ENCODE measurements at places on chromosomes 2 and 18.

GRCh38 chr2:209936106-209936666 lies 66.3 kb upstream of the RPE start:
- DNase-seq: peak; percentile 29

- no peak for DNase-seq
Measured at GRCh38 chr2:69644506-69644979, 1.0 kb upstream of the AAK1 start.

DNA sequence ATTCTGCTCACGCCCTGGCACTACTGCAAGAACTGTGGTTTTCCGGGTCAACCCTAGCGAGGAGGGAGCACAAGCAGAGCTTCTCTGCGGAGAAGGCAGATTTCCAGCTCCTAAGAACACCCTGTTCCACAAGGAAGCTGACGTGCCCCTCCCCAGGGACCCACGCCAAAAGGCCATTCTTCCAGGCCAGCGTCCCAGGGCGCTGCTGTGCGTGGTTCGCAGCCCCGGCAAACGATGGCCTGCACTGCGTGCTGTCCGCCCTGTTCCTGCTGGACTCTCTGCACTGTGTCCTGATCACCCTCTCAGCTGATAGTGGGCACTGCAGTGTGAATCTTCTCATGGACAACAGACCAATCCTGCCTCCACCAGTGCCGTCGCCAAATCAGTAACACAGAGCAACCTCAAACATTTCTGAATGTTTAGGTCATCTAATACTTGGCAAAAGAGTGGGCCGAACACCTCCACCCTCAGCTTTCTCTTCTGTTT lies 49.1 kb downstream of the ADI1 start:
- no peak for DNase-seq

GRCh38 chr18:55477860-55478581 lies 110.0 kb downstream of the TCF4 start:
- DNase-seq: no peak

GRCh38 chr2:111669928-111670695 lies 213.9 kb downstream of the ANAPC1 start:
- peak; percentile 34 for DNase-seq

- DNase-seq: peak; percentile 52
Measured at GRCh38 chr2:161077367-161078210, 82.6 kb upstream of the TANK start.

DNA sequence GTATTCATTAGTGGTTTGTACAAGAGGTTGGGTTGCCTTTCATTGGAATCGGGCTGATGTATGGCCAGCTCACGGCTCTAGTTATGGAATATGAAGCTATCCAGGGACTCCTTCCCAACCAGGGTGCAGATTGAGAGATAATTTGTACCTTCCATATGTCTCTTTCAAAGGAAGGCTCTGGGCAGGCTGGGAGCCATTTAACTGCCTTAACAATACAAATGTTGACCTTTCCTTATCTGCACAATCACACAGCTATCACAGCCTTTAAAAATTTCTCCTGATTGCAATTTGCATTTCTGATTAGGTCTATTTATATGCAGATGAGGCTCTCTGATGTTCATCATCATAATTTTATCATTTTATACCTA lies 58.7 kb downstream of the MYO3B start:
- no peak for DNase-seq

GRCh38 chr2:231929961-231930592 lies 3.9 kb upstream of the NPPC start:
- DNase-seq: peak; percentile 59

DNA sequence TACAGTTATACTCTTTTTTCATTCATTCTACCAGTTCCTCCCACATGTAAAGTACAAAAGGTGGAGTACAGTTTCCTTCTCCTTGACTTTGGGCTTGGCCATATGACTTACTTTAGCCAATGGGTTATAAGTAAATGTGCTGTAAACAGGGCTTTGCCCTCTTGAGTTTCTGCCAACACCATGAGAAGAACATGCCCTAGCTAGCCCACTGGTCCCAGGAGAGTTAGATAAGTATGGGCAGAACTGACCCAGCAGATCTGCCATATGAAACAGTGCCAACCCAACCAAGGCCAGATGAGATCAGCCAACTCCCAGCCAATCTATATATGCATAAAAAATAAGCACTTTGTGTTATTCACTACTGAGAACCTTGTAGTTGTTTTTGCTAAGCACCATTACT lies 25.5 kb downstream of the ZC3H8 start:
- no peak for DNase-seq

GRCh38 chr2:171655586-171655985 lies 31.7 kb upstream of the DYNC1I2 start:
- DNase-seq: peak; percentile 66

GRCh38 chr2:127701651-127702394 lies 526 bp downstream of the SFT2D3 start:
- DNase-seq: peak; percentile 94

GRCh38 chr18:26614374-26614773 lies 66.0 kb upstream of the KCTD1 start:
- no peak for DNase-seq

DNA sequence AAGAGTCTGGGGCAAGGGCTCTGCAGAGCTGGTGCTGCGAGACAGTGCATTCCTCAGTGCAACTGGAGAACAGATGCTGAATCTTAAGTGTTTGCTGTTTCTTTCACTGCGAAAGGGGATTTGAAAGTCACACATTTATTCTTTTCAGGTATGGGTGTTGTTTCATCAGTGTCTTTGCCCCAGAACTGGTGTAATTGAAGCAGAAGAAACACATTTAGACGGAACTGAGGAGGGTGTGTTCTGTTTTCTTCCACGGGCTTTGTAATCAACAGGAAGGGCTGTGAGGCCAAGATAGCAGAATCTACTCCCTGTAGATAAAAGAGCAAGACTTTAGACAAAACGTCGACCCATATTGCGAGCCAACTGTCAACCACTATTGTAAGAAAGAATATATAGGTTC lies 151.9 kb downstream of the EPHA4 start:
- no peak for DNase-seq

DNA sequence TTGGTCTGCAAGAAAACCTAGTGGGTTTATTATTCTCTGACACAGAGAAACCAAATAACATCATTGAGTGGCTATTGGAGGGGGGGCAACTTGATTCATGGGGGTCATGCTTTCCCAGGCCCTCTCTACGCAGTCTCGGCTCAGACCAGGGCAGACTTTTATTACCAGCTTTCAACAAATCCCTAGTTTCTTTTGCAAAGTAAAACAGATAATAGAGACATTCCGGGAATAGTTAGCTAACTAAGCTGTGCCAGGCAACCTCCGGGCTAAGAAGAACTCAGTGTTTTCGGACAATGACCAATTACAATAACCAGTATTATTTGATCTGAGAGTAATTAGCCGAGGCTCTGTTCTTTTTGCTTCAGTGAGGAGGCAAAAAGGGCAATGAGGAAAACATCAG lies 66.3 kb downstream of the CDK15 start:
- DNase-seq: no peak

- no peak for DNase-seq
Measured at GRCh38 chr18:57981308-57982028, 62.6 kb upstream of the NEDD4L start.

- DNase-seq: peak; percentile 75
Measured at GRCh38 chr2:63842149-63843061, 709 bp downstream of the UGP2 start.

DNA sequence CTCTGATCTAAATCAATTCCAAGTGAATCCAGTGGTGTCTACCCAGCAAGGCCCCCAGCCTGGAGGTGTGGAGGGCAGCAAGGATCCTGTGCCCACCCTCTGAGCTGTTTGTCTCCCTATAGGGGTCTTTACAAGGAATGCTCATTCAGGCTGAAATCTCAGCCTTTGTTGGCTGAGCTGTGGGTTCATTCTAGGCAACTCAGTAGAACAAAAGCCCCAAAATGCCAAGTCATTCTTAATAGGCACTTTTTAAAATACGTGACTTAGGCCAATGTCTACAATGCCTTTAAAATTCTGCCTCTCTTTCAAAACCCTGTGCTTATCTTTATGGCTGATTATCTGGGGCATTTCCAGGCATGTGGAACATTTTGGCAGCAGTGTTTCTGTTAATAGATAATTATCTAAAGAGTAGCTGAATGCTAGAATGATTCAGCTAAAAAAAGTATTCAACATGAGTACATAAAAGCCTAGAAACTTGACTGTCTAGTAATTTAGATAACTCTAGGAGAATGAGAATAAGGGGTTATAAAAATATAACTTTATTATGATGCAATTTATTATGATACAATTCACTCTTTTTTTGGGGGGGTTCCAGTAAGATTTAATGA lies 7.4 kb downstream of the UGT1A6 start:
- no peak for DNase-seq

GRCh38 chr18:6672821-6673308 lies 56.7 kb upstream of the ARHGAP28 start:
- DNase-seq: no peak

- DNase-seq: peak; percentile 35
Measured at GRCh38 chr2:95760806-95761525, 169.2 kb downstream of the TRIM43 start.

- peak; percentile 27 for DNase-seq
Measured at GRCh38 chr2:67476809-67477790, 80.0 kb downstream of the ETAA1 start.

GRCh38 chr2:38875227-38875575 lies 533 bp downstream of the DHX57 start:
- DNase-seq: no peak

DNA sequence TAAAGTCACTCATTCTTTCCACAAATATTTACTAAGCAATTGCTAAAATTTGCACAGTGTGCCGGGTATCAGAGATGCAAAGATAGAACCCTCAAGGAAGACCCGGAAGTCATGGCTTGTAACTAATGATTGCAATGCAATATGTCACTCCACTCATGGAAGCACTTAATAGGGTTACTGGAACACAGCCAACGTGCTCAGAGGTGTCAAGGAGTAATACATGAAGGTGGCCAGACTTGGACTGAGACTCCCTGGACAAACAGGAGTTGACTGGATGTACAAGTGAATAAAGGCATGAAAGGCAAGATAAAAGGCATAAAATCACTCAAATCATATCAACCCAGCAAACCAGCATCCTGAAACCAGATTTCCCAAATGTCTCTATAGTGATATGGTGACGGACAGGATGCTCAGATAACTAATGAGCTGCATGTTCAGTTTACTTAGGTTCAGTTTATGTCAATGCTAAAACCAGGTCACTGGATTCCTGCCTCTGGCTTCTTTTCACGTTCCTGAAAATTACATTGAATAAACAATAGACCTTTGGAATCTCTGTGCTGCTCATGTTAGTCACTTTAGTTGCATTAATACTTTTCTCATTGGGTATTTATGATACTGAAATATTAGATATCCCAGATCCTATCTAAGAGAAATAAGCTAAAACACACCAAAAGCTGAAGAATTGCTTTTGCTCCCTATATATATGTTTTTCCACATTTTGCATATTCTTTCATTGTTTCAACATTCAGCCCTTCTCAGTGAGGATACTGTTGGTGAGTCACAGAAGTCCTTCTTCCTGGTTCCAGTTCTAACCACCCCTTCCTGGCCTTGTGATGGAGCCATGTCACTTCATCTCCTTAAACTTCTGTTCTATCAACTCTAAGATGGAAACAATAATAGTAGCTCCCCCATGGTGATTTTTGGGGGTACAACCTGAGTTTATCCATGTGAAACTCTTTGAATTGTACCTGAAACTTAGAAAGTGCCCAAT lies 688.9 kb upstream of the ID2 start:
- no peak for DNase-seq

GRCh38 chr2:215603440-215603839 lies 167.6 kb upstream of the FN1 start:
- DNase-seq: no peak

DNA sequence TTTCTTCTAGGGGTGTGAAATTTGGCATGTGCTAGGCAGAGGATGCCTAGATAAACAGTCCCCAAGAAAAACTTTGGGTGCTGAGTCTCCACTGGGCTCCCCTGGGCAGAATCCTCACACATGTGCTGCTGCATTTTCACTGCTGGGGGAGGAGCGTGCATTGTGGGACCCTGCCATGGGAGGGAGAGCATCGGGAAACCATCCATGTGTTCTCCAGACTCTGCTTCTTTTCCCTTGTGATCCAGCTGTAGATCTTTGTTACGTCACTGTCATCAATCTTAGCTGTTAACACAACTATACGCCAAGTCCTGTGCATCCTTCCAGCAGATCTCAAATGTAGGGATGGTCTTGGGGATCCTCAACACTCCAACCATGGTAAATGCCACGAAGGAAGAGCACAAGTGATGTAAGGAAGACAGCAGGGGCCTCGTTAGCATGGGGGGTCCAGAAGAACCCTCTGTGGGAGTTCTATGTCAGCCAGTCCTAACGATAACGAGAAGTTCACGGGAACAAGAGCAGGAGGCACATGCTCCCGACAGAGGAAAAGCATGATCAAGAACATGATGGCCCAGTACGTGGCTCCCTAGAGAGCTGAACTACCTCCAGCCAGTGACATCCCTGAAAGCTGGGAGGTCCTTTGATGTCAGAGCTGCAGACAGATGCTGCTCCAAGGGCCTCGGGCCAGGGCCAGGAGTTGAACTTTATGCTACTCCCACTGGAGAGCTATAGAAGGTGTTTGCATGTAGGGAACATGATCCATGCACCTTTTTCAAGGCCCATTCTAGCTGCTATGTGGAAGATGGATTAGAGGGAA lies 41.1 kb upstream of the NPAS2 start:
- no peak for DNase-seq

GRCh38 chr2:227653419-227653818 lies 13.2 kb upstream of the SCYGR5 start:
- no peak for DNase-seq

GRCh38 chr18:77339623-77340022 lies 90.0 kb downstream of the GALR1 start:
- no peak for DNase-seq

All from NB4 (cell line).